Dermis blood vessel endothelial cell (primary cell): ENCODE measurements at places on chromosomes 7 and 10. TPM values are rescaled to one million over a fixed set of nuclear protein-coding genes. Genes with fewer than 3 reads are reported as not detected.
A peak's percentile ranks its signal among the peaks of the same experiment; 100 is the strongest.

The PDK4 gene
- 88.9 and 105 TPM in 2 replicates for total RNA-seq

DNA sequence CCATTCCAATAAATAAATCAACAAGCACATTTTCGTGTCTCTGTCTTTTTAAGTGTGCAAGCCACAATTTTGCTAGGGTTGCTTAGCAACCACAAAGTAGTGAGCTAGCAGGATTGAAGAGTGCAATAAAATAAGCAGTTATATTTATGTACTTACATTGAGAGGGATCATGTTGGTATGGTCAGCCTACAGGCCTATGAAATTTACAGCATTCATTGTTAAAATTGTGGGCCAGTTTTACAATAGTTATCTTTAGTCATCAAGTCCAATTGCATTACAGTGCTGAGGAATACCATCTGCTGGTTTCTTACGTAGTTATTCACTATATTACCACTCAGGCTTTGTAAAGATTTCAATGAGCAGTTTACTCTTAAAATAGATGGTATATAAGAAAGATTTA is 192.5 kb upstream of the POT1 start:
- no peak for DNase-seq

GRCh38 chr10:10513898-10514297 is 503.8 kb upstream of the CELF2 start:
- DNase-seq: no peak

The UPK3B gene
- under 0.01 TPM in 1 of 2 replicates, not detected in the other for total RNA-seq

- DNase-seq: no peak
Measured at GRCh38 chr10:33026422-33026821, 68.4 kb upstream of the ITGB1 start.

The DGKB gene
- total RNA-seq: not detected in 2 replicates

DNA sequence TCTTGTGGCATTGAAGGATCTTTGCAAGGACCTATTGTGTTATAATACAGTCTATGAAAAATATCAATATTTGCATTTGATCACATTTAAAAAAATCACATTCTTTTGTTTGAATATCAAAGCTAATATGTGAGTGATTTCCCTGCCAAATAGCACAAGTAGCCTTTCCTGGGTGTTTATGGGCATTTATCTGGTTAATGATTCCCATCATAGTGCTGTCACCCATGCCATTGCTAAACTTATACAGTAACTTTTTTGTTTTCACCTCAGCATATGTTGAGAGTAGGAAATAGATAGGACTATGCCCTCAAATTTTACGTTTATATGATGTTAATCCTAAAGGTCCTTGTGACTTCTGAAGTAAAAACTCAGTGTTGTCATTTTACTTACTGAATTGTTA is 136.9 kb downstream of the CFTR start:
- no peak for DNase-seq

DNA sequence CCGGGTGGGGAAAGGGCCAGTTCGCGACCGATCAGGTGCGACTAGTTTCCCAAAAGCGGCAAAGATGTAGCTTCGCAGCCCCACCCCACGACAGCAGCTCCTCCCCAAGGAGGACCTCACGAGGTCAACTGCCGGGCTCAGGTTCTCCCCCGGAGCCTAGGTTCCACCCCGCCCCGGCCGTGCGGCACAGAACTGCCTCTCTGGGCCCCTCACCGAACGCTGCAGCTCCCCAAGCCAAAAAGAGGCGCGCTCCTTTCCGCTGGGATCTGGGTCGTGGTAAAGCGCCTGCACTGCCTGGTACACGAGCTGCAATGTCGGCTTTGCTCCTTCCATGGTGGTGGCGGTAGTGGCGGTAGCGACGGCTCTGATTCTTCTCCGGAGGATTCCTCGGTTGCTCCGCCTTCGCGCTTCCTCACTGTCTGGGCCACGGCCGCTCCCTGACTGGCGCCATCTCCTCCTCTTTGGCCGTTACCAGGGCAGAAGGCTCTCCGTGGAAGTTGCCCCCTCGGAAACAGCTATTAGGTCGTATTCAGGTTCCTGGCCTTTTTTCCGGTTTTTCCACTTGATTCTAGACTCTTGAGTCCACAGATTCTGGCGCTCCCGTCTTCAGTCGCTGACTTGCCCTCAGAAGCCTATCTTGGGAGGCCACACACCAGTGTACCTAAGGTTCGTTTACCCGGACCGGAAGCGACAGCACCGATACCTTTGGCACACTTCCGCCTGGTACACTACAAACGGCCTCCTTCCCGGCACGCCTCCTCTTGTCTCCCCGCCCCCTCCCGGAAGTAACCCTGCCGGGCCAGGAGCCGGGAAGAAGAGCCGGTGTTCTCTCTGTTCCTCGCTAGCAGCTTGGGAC is at the start of gene TNPO3:
TSS of gene TNPO3 (minus strand) at position 674 of the 856 bp plus-strand sequence. CDS start at position 333, 341 bp downstream.
- DNase-seq: peak; percentile 91

The OR9A2 gene
- total RNA-seq: not detected in 2 replicates

DNA sequence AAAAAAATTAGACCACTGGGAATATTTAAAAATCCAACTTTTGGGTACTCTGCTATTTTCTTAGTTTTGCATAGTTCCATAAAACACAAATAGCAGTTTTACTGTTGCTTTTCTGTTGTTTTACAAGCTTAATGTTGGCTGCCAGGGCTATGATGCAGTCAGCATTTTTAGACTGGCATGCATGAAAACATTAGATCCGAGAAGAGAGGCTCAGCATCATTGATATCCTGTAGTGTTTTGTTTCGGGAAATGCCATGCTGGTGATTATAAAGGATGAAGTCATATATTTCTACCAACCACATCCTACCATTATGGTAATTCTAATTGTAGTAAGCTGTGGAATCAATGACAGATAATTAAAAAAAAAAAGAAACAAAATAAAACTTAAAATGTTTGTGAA is 104.6 kb downstream of the MBL2 start:
- peak; percentile 87 for DNase-seq

- DNase-seq: no peak
Measured at GRCh38 chr10:47127188-47127785, 172.7 kb upstream of the GDF10 start.

DNA sequence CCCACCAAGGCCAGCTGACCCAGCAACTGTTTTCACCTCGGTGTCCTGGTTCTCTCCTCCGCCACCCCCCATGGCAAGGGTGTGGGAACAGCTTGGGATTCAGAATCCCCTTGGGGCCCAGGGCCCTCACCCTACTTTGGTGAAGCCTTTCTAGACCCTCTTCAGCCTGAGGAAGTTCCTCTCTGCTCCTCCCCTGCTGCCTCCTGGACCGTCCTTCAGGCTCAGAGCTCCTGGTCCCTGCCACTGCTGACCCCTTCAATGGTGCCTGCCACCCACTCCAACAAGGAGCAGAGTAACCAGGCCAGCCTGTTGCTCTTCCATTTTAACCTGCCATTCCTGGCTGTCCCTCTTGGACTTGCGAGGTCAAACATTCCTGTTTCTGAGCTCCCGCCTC is 72.0 kb upstream of the SMNDC1 start:
- no peak for DNase-seq

The NAPEPLD gene
- 5.4 and 6.4 TPM in 2 replicates for total RNA-seq

GRCh38 chr7:92325173-92325572 is 79.4 kb downstream of the ANKIB1 start:
- no peak for DNase-seq

DNA sequence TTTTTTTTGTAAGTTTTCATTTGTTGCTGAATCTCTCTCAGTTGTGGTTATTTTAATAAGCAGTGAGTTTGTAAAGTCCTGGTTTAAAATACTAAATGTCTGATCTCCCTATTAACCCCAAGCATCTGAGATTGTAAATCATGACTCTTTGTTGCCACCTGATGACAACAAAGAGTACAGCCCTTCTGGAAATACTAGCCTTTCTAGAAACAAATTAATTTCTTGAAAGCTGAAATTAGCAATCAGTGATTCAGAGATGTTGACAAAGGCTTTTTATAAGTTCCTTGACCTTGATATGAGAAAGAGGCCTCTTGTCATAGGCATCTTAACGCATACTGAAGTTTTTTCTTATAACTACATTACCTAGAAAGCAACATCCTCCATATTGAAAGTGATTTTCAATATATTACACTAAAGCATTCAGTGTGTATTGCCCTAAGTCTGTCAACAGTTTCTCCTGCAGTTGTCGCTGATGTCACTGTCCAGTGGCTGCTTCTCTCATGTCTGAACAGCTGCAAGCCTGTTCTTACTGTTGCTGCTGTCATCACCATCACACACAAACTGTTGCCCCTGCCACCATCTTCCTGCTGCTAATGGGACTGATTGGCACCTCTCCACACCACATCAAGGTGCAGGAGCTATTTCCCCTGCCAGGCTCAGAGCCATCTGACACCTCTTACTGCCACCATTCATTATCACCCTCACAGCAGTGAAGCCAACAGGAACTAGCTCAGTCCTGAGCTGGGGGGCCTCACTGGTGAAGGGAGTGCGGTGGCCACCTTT is 95.1 kb upstream of the LRGUK start:
- DNase-seq: peak; percentile 11

The CD36 gene
- 151 and 171 TPM in 2 replicates for total RNA-seq

- DNase-seq: no peak
Measured at GRCh38 chr7:326273-326672, 36.3 kb downstream of the FOXL3 start.

- no peak for DNase-seq
Measured at GRCh38 chr10:72329290-72330068, 25.2 kb downstream of the DNAJB12 start.

The SEMA3C gene
- 0.85 and 4.2 TPM in 2 replicates for total RNA-seq

- DNase-seq: no peak
Measured at GRCh38 chr10:70615784-70616522, 13.4 kb upstream of the PRF1 start.

The PTF1A gene
- not detected in 2 replicates for total RNA-seq

DNA sequence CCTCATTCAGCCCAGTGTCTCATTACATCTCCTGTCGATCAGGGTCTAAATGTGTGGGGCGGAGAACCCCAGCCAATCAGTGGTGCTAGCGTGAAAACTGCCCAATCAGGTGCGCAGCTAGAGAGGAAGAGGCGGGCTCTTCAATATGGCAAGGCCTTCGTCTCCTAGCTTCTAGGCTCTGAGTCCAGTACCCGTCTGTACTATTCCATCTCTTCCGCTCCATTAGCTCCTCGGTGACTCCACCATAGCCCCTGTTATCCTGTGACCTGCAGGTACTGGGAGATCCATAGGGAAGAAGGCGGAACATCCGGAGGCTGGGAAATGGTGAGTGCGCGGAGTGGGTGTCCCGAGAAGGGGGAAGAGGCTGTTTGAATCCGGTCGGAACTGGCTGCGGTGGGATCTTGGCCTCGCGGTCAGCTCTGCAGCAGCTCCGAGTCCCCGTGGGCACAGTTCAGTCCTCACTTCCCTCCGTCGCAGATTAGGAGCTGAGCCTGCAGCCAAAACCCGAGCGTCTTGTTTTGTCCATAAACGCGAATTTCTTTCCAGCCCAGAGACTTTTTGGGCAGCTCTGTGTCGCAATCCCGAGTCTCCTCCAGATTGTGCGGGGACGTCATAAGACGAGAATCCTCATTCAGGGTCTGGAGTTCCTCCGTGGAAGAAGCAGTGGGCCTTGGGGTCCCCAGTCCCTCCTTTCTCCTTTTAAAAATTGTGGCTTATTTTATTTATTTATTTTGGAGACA is at the start of gene ZNF727:
TSS of gene ZNF727 (plus strand) at position 134 of the 740 bp plus-strand sequence. CDS start at position 322, 188 bp downstream.
- no peak for DNase-seq

The ARL4A gene
- 291 and 334 TPM in 2 replicates for total RNA-seq

The CTNNA3 gene
- total RNA-seq: under 0.01 TPM in 1 of 2 replicates, not detected in the other

DNA sequence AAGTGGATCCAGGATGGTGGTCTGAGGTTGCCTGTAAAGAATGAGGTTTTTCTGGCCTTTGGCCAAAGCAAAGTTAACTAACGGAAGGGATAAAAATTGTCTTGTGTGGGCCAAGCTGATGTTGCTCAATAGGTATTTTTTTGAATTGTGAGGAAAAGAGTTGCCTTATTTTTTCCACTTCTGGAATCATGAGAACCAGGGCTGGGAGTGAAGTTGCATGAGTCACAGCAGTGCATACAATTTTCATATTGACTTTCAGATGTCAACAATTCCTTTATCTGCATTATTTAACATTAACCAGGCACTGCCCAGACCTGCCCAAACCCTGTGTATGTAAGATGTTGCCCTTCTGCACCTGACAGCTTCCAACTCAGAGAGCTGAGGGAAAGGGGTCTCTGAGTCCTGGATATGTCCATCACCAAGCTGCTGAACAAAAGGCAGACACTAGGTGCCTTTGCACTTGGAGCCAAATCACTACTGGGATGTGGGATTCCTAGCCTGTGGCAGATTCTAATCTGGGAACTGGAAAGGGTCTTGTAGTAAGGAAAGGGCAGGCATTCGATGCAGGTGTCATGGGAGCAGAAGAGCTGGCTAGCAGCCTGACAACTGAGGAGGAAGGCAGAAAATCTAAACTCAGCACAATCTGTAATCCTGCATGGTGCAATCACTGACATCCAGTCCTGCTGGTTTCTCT is 52.3 kb upstream of the SLC35B4 start:
- peak; percentile 85 for DNase-seq

DNA sequence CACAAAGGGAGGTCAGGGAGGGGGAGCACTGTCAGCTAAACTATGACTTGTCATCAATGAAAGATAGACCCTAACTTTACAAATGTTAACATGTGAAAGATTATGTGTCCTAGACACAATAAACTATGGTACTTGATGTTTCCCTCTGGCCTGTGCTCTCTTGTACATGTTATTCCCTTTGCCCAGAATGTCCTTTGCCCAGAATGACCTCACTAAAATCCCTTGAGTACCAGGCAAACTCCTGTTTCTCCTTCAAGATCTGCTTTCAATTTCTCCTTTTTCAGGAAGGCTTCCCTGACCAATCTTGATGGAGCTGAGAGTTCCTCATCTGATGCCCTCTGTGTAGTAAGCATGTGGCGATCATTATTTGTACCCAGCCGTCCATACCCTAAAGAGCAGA is 143.1 kb downstream of the ZNF365 start:
- DNase-seq: no peak
